ENCODE measurements at places on chromosomes 6 and 20. TPM values are rescaled to one million over a fixed set of nuclear protein-coding genes. Genes with fewer than 3 reads are reported as not detected.
A peak's percentile ranks its signal among the peaks of the same experiment; 100 is the strongest.

The CLPSL1 gene
- total RNA-seq, result 36.9 TPM

DNA sequence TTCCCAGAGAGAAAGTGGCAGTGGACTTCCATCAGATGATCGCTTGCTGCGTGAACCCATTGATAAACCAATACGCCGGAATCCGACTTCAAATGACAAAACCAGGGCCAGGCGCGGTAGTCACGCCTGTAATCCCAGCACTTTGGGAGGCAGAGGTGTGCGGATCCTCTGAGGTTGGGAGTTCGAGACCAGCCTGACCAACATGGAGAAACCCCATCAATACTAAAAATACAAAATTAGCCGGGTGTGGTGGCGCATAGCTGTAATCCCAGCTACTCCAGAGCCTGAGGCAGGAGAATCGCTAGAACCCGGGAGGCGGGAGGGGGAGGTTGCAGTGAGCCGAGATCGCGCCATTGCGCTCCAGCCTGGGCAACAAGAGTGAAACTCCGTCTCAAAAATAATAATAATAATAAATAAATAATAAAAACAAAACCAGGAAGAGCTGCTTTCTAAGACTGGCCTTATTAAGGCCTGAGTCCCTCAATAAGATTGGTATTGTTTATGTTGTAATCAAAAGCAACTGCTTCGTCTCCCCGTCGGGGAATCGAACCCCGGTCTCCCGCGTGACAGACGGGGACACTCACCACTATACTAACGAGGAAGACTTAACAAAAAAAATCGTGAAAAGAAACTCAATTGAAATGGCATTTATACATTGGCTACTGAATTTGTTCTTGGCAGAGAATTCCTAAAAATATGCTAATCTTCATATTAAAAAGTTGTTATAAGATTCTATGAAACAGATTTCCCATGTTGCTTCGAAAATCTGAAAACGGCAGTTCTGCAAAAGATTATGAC is 110.2 kb upstream of the ZNF184 start:
- H3K36me3 ChIP-seq, result no peaks in the 10 kb centered on the region
- no peak overlapping the region for H3K27ac ChIP-seq
- H3K4me3 ChIP-seq, result no peak overlapping the region
- peaks cover 62% of the 10 kb centered on the region for H3K27me3 ChIP-seq
- DNase-seq, result peak; percentile 34

DNA sequence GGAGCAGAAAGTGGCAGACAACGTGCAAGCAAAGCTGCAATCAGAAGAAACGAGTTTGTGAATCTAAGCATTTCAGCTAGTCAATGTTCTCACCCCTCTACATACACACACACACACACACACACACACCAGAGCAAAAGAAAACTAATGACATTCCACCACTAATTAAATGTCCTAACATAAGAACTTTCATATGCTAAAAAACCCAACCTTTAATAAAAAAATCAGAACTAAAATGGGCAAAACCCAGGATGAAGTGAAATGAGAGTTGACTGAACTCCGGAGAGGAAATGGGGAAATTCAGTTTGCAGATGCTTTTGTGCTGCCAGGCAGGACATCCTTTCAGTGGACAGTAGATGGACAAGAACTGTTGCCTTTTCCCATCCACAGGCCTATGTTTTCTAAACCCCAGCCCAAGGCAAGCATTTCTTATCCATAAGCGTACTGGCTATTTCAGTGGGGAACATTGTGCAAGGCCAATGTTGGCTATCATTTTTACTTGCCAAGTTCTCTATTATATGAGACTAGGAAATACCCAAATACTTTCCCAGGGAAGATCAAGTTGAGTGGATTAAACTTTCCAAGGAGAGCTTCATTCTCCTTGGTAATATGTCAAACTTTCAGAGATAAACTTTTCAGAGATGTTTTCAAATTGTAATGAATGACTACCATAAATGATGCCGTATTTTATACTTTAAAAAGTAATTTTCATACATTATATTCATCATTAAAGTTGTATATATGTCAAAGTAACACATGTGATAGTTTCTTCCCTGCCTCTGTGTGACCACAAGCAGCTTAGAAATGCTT is 27.3 kb downstream of the RIN2 start:
- H3K27ac ChIP-seq, result peak overlapping the region; percentile 2
- peaks cover 4% of the 10 kb centered on the region for H3K4me1 ChIP-seq
- H3K4me3 ChIP-seq, result no peak overlapping the region
- H3K36me3 ChIP-seq, result no peaks in the 10 kb centered on the region
- H3K27me3 ChIP-seq, result no peaks in the 10 kb centered on the region

DNA sequence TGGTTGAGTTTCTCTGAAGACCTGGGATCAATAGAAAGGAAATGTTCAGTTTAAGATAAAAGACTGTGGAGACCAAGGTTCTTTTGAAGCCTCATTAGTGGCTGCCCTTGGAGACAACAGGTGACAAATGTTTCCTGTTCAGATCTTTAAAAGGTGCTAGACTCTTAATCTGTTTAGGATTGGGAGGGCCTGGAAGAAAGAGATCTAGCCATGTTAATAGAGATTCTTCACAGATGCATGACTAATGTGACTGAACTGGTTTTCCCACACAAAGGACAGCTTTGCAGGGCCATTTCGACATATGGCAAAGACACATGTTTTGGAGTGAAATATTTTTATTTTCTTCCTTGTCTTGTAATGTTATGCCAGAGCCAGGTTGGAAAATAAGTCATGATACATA is 82.2 kb downstream of the WDR27 start:
- no peak for DNase-seq
- H3K4me1 ChIP-seq, result no peaks in the 10 kb centered on the region
- H3K36me3 ChIP-seq, result no peaks in the 10 kb centered on the region
- H3K4me3 ChIP-seq, result no peak overlapping the region

- H3K27ac ChIP-seq, result no peak overlapping the region
- DNase-seq, result no peak
- H3K36me3 ChIP-seq, result no peaks in the 10 kb centered on the region
- no peaks in the 10 kb centered on the region for H3K4me1 ChIP-seq
- H3K4me3 ChIP-seq, result no peak overlapping the region
- no peaks in the 10 kb centered on the region for H3K27me3 ChIP-seq
Observed at GRCh38 chr6:84618046-84618752, 146.2 kb downstream of the TBX18 start.

DNA sequence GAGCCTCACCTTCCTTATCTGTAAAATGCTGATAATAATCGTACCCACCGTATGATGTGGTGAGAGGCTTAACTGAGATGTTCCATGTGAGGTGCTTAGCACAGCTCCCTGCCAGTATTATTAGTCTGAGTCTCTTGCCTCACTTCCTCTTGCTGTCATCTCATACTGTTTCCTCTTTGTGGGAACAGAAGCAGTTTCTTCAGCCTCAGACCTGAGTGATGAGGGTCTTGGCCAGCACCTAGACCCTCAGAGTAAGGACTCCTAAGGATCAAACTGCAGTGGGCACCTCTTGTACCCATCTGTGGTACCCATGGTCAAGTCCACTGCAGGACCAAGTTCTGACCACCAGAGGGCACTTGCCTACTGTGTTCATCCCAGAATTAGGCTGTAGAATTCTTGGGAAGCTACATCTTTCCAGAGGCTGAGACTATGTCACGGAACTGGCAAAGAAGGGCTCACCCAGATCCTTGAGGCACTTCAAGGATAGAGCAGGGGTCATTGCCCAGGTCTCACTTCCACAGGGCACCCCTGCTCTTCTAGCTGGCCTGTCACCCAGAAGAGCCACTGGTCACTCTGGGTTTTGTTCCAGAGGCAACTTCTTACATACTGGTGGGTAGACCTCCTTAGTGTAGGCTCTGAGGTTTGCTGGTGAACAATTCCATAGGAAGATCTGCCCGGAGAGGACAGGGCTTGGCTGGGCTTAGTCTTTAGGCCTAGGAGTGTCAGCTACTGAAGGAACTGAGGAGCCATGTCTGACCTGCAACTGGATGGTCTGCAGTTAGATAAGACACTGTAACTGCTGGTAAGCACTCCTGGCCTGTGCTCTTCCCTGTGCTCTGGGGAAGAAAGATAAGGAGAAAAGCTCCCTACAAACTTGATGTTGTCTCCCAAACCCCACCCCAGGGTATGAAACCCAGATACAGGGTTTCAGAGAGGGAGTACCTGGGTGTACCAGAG is 20.6 kb upstream of the SGK2 start:
- H3K4me3 ChIP-seq, result no peak overlapping the region
- H3K36me3 ChIP-seq, result no peaks in the 10 kb centered on the region
- no peak overlapping the region for H3K27ac ChIP-seq
- peak; percentile 87 for DNase-seq
- H3K4me1 ChIP-seq, result no peaks in the 10 kb centered on the region

- no peak for DNase-seq
- H3K4me1 ChIP-seq, result no peaks in the 10 kb centered on the region
- H3K36me3 ChIP-seq, result no peaks in the 10 kb centered on the region
- H3K4me3 ChIP-seq, result no peak overlapping the region
Observed at GRCh38 chr6:137765059-137765458, 102.0 kb upstream of the TNFAIP3 start.

DNA sequence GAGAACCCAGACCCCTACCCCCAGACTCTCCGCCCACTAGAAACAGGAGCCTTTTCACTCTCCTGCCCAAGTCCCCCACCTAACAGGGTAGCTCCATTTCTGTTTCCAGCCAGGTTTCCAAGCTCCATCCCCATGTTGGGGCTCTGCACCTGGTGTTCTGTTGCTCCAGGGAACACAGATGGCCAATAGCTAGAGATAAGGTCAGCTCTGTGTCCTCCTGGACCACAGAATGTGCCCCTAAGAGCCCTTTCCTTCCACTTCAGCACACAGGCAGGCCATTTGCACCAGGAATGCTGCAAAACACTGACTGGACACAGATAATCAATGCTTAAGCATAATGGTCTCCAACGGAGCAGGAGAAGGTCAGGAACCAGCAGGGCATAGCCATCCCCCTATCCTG is 159.4 kb downstream of the QRSL1 start:
- no peaks in the 10 kb centered on the region for H3K36me3 ChIP-seq
- no peak for DNase-seq
- peaks cover 66% of the 10 kb centered on the region for H3K4me1 ChIP-seq
- H3K27ac ChIP-seq, result peak overlapping the region; percentile 99
- H3K27me3 ChIP-seq, result no peaks in the 10 kb centered on the region
- H3K4me3 ChIP-seq, result peak overlapping the region; percentile 29

The GLO1 gene
- total RNA-seq, result 25.7 TPM

- H3K27ac ChIP-seq, result no peak overlapping the region
- DNase-seq, result no peak
- H3K27me3 ChIP-seq, result no peaks in the 10 kb centered on the region
Observed at GRCh38 chr20:23287354-23288190, 63.0 kb upstream of the NXT1 start.

- no peaks in the 10 kb centered on the region for H3K27me3 ChIP-seq
- no peak overlapping the region for H3K4me3 ChIP-seq
- no peak overlapping the region for H3K27ac ChIP-seq
- no peaks in the 10 kb centered on the region for H3K36me3 ChIP-seq
- DNase-seq, result no peak
Observed at GRCh38 chr20:37529968-37530600, 2.4 kb upstream of the BLCAP start.

The IMPG1 gene
- 0.23 TPM for total RNA-seq

The WASF1 gene
- total RNA-seq, result 3.6 TPM

The SLC35D3 gene
- total RNA-seq, result 0.90 TPM

- DNase-seq, result no peak
- H3K4me3 ChIP-seq, result no peak overlapping the region
- no peaks in the 10 kb centered on the region for H3K27me3 ChIP-seq
- no peak overlapping the region for H3K27ac ChIP-seq
- no peaks in the 10 kb centered on the region for H3K4me1 ChIP-seq
Observed at GRCh38 chr6:124670801-124671200, 291.4 kb upstream of the RNF217 start.

GRCh38 chr6:56850626-56851025 is 104.3 kb upstream of the BEND6 start:
- no peak for DNase-seq
- no peak overlapping the region for H3K27ac ChIP-seq
- H3K4me1 ChIP-seq, result no peaks in the 10 kb centered on the region

The PGC gene
- 24.4 TPM for total RNA-seq

- no peak overlapping the region for H3K27ac ChIP-seq
- H3K4me1 ChIP-seq, result peaks cover 3% of the 10 kb centered on the region
- no peak overlapping the region for H3K4me3 ChIP-seq
- H3K27me3 ChIP-seq, result no peaks in the 10 kb centered on the region
- no peaks in the 10 kb centered on the region for H3K36me3 ChIP-seq
Observed at GRCh38 chr6:1987640-1988039, 257.8 kb downstream of the GMDS start.

Measured in pancreas (tissue), 10 donors.